ENCODE measurements at places on chromosomes 4 and X. TPM values are rescaled to one million over a fixed set of nuclear protein-coding genes. Genes with fewer than 3 reads are reported as not detected.
A peak's percentile ranks its signal among the peaks of the same experiment; 100 is the strongest.

TACR3 gene
- total RNA-seq, result 7.3 TPM

SLC6A14 gene
- 0.58 TPM for total RNA-seq

- peak; percentile 54 for DNase-seq
These were observed 31.4 kb upstream of the ADH1C start for GRCh38 chr4:99383833-99384392.

DNA sequence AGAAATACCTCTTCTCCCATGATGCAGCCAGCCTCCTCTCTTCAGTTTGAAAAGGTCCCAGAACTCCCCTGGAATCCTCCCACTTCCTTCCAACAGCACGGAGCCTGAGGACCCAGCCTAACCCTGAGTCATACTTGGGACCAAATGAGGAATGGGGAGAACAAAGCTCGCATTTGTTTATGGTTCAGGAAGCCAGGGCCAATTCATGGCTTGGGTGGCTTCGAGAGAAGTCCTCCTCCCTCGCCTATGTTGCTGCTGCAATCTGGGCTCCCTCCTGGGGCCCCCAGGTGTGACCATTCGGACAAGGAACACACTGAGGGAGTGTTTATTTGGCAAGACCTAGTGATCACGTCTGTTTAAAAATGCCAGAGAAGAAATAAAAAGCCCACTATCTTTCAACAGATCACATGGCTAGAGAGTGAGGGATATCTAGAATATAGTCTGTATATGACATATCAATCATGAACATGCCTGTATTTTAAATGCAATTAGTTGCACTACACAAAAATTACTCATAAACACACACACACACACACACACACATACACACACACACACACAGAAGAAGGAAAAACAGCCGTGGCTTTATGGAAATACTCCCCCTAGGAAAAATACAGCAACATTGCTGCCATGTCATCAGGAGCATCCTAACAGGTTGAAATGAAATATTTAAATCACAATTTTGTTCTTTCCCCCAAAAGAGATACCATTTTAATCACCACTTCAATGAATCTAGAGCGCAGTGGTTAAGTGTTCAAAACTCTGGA, 155.7 kb upstream of the MAP3K15 start:
- no peak for DNase-seq

DNA sequence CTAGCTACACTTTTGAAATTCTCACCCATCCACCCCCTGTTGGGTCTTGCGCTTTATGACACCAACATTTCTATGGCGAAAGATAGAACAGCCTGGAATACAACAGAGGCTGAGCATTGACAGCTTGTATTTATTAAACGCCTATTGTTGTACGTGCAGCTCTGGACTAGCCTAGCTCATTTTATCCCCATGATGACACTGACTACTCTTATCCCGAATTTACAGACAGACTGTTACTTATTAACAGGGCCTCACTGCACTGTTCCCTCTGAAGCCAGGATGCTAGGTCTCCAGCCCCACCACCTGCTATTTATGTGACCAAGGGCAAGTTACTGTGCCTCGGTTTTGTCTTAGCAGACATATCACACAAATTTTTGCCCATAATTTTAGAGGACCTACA, 1.0 kb upstream of the RFC1 start:
- no peak for DNase-seq

DNA sequence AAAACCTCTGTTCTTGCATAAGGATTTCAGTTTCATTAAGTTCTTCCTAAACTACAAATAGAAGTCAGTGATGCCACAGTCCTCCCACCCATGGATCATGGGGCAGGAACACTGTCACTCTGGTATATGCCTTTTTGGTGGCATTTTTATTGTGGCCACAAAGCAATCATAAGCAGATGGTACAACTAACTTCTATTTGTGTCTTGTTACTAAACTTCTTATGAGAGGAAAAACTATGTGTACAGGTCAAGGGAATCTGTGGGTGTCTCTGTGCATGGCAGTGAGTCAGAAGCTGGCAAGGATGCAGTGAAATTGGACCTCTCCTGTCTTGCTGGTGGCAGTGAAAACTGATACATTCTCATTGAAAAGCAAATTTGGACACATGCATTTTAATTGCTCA, 245.0 kb upstream of the GPC4 start:
- no peak for DNase-seq

- DNase-seq, result no peak
These were observed 25.7 kb upstream of the SHISA3 start for GRCh38 chr4:42371305-42372252.

- no peak for DNase-seq
These were observed 264.4 kb upstream of the ITM2A start for GRCh38 chrX:79631526-79631925.

DNA sequence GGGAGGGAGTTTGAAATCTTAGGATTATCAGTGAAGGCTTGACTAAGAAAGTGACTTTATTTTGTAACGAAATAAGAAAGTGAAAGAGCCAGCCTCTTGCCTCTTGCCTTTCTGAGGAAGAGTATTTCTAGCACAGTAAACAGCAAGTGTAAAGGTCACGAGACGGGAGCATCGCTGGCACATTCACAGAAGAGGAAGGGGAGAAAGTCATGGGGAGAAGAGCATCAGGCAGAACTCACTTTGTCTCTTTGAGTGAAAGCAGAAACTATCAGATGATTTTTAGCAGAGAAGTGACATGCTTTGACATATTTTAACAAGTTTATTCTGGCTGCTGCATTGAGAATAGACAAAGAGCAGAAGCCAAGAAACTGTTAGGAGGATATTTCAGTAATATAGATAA, 313.8 kb downstream of the CAMK2D start:
- no peak for DNase-seq

DNA sequence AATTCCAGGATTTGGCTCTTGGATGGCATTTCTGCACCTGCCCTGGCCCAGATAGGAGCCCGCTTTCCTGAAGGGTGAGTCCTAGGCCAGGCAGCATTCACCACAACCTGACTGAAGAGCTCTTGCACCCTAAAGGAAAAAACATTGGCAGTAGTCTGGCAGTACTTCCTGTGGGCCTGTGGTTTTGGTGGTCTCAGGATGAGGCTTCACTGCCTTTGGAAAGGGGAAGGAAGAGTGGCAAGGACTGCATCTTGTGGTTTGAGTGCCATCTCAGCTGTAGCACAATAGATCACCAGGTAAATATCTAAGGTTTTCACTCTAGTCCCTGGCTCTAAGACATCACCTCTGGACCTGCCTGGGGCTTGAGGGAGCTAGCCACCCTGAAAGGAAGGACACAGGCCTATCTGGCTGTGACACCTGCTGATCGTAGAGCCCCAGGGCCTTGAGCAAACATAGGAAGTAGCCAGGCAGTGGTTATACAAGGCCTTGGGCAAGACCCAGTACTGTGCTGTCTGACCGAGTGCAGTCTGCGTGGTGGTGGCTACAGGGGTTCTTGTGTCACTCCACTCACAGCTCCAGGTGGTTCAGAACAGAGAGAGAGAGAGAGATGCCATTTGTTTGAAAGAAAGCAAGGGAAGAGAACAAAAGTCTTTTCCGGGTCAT, 28.5 kb upstream of the PRRG1 start:
- no peak for DNase-seq

GRCh38 chrX:56786889-56787733, 58.1 kb downstream of the NBDY start:
- no peak for DNase-seq

- no peak for DNase-seq
These were observed 33.0 kb downstream of the CCNG2 start for GRCh38 chr4:77190053-77190452.
